Stomach (tissue), 19 donors: ENCODE measurements at places on chromosomes 7 and 10. TPM values are rescaled to one million over a fixed set of nuclear protein-coding genes. Genes with fewer than 3 reads are reported as not detected.
A peak's percentile ranks its signal among the peaks of the same experiment; 100 is the strongest.

- H3K4me1 ChIP-seq: no peaks in the 10 kb centered on the region
- no peak overlapping the region for H3K27ac ChIP-seq
- DNase-seq: no peak
- no peaks in the 10 kb centered on the region for H3K27me3 ChIP-seq
Measured at GRCh38 chr10:58857251-58857805, 319.1 kb upstream of the PHYHIPL start.

DNA sequence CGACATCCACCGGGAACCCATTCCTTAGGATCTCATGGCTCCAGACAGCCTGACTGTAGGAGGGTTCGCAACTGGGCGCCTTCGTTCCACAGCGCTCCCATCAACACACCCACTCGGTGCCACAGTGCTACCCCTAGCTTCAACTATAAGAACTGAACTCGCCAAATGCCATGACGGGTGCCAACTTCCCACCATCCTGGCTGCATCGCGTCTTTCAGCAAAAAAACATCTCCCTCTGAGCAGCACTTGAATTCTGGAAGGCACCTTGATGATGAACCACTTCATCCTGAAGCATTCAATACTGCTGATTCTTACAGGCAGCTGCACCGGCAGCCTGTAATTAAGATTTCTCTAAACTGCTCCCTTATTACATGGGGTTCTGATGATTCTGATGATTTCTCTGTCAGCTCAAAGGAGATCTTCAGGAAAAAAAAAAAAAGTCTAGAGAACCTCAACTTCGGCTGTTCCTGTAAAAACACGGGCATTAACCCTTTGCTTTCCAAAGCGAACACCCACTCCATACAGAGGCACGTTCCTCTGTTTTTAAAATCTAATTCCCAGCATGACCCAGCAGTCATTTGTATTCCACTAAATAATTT is 1.3 kb downstream of the CYTH3 start:
- H3K4me1 ChIP-seq: peaks cover 37% of the 10 kb centered on the region
- H3K27me3 ChIP-seq: no peaks in the 10 kb centered on the region
- no peaks in the 10 kb centered on the region for H3K36me3 ChIP-seq
- H3K27ac ChIP-seq: peak overlapping the region; percentile 12

- no peak overlapping the region for H3K27ac ChIP-seq
- no peaks in the 10 kb centered on the region for H3K36me3 ChIP-seq
- no peak for DNase-seq
- no peaks in the 10 kb centered on the region for H3K4me1 ChIP-seq
Measured at GRCh38 chr10:132884691-132885271, 57.6 kb downstream of the CFAP46 start.

DNA sequence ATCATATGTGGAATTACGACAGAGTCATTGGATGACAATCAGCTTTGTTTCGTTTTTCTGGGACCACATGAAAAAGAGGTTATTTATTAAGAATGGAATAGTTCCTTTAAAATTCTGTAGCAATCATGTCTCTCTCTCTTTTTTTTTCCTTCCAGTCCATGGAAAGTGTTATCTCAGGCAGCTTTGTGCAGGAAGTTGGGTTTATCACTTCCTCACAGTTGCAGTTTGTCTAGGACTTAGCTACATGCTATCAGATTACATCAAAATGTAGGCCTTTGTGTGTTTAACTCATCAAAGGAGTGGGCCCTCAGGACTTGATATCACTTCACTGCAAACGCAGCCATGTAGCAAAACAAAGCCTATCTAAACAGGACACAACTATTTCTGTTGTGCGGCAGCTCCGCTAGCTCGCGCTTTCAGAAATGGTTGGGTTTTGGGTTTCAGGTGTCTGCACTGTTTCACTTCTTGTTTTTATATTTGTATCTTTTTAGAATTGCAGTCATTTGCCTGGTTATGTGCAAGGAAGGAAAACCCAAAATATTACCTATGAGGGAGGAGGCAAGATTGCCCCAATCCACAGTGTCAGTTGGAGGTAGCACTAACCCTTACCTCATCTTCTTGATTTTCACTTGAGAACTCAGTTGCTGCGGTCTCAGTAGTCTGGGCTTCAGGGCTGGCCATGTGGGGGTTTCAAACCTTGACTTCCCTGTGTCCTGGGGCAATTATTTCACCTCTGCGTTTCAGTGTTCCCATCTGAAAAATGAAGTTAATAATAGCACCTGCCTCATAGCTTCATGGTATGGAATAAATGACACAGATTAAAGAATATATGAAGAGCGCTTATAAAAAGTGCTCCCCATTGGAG is 66.7 kb downstream of the HHEX start:
- DNase-seq: no peak
- H3K27ac ChIP-seq: peak overlapping the region; percentile 80
- H3K27me3 ChIP-seq: no peaks in the 10 kb centered on the region
- H3K4me1 ChIP-seq: peaks cover 28% of the 10 kb centered on the region
- no peaks in the 10 kb centered on the region for H3K36me3 ChIP-seq
- H3K4me3 ChIP-seq: no peak overlapping the region

DNA sequence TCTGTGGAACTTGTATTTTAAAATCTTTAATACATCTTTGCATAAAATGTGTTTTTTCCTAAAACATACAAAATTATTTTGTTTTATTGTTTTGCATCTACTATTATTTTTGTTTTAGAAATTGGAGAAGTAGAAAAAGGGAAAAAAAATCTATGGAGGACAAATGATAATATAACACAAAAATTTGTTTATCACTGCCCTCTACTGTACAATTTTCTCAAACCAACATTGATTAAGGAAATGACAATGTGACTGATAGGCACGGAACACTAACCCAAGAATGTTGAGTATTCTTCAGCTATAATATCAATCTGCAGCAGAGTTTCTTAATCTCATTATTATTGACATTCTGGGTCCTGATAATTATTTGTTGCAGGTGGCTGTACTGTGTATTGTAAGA is 9.5 kb upstream of the ING3 start:
- peak; percentile 22 for DNase-seq
- H3K4me1 ChIP-seq: no peaks in the 10 kb centered on the region
- H3K27ac ChIP-seq: no peak overlapping the region
- H3K4me3 ChIP-seq: no peak overlapping the region
- no peaks in the 10 kb centered on the region for H3K27me3 ChIP-seq

DNA sequence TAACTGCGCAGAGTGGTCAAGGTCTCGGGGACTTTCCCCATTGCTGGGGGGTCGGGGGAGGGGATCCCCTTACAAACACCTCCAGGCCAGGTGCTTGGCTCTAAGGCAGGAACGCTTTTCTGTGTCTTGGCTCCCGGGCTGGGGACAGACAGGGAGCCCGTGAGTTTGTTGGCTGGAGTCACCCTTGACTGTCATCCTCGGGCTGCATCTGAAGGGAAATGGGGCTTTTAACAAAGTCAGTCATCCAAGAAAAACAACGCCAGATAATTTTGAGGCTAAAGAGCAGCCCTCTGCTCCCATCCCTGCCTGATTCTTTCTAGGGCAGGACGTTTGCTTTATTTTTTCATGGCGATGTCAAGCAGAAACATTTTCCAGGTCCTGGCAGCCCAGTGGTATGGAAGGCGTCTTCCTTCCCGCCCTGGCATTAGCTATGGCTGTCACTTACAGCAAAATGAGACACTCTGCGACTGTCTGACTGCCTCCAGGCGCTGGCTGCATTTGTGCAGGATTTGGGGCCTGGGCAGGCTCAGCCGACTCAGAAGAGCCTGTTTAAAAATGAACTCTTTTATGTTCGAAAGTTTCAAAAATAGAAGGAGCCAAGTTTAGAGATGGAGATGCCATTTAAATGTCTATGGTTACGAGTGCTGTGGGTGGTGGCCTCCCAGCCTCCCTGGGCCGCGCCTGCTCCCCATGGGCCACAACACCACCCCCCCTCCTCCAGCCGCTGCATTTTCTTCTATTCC is 54.7 kb upstream of the TNS3 start:
- peaks cover 27% of the 10 kb centered on the region for H3K4me1 ChIP-seq
- no peaks in the 10 kb centered on the region for H3K36me3 ChIP-seq
- peak; percentile 55 for DNase-seq
- no peak overlapping the region for H3K4me3 ChIP-seq
- no peak overlapping the region for H3K27ac ChIP-seq

Gene UMAD1
- total RNA-seq: 51.3 TPM

GRCh38 chr10:51082857-51083256 is 8.6 kb downstream of the PRKG1 start:
- H3K4me3 ChIP-seq: no peak overlapping the region
- H3K27me3 ChIP-seq: no peaks in the 10 kb centered on the region
- no peaks in the 10 kb centered on the region for H3K4me1 ChIP-seq
- no peak overlapping the region for H3K27ac ChIP-seq
- H3K36me3 ChIP-seq: no peaks in the 10 kb centered on the region

Gene INA
- 0.29 TPM for total RNA-seq

Gene LIPN
- not detected for total RNA-seq
